ENCODE measurements at places on chromosomes 3 and 15.

DNA sequence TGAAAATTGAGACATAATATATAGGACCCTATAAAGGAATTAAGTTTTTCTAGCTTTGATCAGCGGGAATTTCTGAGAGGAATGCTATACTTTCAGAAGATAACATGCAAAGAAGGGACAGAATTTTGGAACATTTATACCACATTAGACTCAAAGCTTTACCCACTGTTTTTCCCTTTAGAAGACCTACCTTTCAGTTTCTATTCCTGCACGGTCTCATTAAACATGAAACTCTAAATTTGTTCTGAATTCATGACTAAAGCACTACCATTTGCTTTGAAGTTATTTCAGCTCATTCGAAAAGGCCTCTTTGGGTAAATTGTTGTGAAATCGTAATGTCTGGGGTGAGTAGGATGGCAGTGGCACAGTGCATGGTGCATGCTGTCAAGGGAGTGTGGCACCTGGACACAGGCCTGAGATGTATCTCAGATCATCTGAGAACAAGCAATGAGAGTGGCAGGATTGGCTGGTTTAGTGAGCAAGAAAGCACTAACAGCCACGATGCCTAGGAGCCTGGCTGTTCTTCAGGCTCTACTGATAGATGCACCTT, 42.5 kb downstream of the CHCHD4 start:
- no peak overlapping the region for H3K27ac ChIP-seq
- no peaks in the 10 kb centered on the region for H3K36me3 ChIP-seq
- H3K27me3 ChIP-seq, result no peaks in the 10 kb centered on the region
- H3K4me1 ChIP-seq, result no peaks in the 10 kb centered on the region

GRCh38 chr3:46867550-46867898, 4.3 kb upstream of the MYL3 start:
- peak overlapping the region; percentile 95 for H3K27ac ChIP-seq
- peaks cover 89% of the 10 kb centered on the region for H3K4me1 ChIP-seq
- H3K27me3 ChIP-seq, result no peaks in the 10 kb centered on the region
- H3K4me3 ChIP-seq, result peak overlapping the region; percentile 9

DNA sequence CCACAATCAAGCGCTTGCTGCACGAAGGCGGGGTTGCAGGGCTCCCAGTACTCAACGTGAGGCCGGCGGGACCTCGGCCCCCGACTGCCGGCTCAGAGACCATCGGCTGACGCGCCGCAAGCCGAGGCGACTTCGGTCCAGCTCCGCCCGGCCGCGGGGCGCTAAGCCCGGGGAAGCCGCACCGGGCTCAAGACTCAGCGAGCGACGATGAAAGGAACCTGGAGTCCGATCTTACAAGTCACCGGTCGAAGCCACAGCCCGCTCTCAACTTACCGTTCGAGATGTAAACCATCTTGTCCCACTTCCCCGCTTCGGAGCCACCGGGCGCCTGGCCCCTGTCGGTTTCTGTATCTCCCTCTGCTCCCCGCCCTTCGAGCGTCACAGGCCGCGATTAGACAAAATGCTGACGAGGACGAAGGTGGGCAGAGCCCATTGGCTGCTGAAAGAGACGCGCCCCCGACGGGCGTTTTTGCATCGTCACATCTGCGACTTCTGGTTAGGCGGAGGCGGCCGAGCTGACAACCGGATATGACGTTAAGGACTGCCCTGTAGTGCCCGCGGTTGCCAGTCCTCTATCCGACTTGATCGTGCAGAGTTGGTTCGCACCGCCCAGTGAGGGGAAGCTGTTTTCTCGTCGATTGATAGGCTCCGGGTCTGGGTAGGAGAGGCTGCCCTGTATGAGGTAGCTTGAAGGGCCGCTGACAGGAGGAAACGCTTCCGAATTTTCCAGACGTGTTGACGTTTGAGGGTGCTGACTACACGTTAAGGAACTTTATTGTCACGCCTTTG, at the start of gene SELENOK:
Gene SELENOK, minus strand, starts transcription at position 363 of the 789 bp plus-strand sequence.
- H3K36me3 ChIP-seq, result peaks cover 17% of the 10 kb centered on the region
- DNase-seq, result peak; percentile 99
- H3K4me3 ChIP-seq, result peak within 1 kb of the TSS; percentile 81
- H3K4me1 ChIP-seq, result peaks cover 46% of the 10 kb centered on the region
- no peaks in the 10 kb centered on the region for H3K27me3 ChIP-seq
- peak within 1 kb of the TSS; percentile 91 for H3K27ac ChIP-seq

DNA sequence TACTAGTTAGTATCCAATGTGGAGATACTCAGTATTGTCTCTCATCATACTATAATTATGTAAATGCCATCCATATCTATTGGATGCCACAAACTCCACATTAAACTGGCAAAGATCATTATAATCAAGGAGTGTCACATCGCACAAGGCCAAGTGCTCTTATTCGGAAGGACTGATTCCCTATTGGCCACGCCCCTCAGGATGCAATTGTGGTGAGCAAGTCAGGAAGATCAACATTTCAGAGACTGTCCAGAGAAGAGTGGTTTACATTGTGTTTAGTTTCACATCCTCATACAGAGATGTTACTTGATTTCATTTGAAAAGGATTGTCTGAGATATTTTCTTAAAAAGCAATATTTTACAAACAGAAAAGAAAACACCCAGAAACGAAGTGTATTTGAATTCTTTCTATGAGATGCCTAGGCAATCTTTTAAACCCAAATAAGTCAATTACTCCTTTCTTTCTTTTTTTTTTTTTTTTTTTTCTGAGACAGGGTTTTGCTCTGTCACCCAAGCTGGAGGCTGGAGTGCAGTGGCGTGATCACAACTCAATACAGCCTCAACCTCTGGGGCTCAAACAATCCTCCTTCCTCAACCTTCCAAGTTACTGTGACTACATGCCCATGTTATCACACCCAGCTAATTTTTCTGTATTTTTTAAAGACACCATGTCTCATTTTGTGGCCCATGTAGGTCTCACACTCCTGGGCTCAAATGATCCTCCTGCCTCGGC, 369.1 kb downstream of the RBMS3 start:
- H3K27ac ChIP-seq, result no peak overlapping the region
- H3K4me3 ChIP-seq, result no peak overlapping the region
- H3K4me1 ChIP-seq, result peaks cover 35% of the 10 kb centered on the region
- H3K27me3 ChIP-seq, result no peaks in the 10 kb centered on the region

Measured in left ventricle myocardium inferior (tissue), 1 donor.